Stimulated activated CD4-positive, alpha-beta T cell treated with anti-CD3 and anti-CD28 coated beads, Interleukin-2, amount 100 ng/mL, for 4 hours (primary cell): ENCODE measurements at places on chromosomes 4 and X.

DNA sequence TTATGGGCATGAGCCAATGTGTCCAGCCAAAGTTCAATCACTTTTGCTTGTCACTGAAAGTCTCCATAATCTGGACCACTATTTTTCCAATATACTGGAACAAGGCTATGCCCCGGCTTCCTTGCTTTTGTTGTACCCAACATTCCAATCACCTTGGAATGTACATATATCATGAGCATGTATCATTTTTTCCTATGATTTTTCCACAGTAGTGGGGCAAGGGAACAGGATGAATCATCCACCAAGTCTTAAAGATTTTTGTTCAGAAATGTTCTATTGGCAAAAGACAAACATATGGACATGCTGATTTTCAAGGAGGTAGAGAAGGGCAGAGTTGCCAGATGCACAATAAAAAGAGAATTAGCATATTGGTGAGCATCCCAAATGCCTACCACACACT is 548.1 kb upstream of the INTU start:
- no peak for DNase-seq

DNA sequence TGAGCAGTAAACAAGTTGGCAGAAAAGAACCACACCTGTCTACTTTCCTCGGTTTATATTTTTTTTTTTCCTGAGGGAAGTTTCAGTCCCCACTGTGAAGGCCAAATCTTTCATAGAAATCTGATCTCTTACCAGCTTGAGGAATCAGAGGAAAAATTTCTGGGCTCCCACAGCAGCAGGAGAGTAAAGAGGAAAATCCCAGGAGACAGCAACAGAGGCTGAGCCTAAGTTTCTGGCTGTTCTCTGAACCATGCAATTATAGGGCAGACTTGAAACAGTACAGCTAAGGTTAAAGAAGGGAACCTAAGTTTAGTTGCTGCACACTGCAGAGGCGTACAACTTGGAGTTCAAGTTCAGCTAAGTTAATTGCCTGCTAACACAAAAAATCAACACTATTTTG is 1090.9 kb upstream of the INTU start:
- no peak for DNase-seq

- no peak for DNase-seq
Measured at GRCh38 chr4:172153719-172154118, 340.5 kb downstream of the GALNTL6 start.

DNA sequence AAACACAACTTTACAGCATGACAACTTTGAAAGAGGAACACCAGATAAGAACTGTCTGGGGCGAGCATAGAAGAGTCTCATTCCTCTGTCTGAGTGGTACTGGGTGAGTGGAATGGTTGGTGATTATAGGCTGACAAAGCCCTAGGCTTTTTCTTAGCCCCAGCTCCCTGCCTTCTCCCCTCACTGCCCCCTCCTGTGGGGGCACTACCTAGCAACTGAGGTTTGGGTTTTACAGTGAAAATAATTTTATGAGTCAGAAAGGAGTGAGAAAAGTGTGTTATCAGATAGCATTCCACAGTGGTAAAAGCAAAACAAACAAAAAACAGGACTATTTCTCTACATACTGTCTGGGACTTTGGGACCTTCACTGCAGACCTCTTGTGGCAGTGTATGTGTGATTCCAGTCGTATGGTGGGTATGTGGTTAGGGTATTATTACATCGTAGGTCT is 10.5 kb upstream of the TMEM165 start:
- DNase-seq: no peak

DNA sequence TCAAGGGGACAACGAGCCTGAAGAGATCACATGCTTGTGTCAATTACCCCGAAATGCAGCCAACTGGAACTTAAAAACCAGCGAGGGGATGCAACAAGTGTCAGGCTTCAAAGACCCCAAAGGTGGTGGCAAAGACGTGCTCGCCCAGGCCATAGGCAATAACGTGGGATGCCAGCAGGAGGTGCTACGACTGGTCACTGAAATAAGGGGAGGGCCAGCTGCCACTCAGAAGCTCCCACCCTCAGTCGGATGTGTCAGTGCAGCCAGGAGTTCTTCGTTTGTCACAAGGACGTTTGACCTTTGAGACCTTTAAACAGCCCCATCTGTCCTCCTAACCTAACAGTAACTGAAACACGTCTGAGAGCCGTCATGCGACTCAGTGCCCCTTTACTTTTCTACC is 556.8 kb upstream of the PCDH10 start:
- DNase-seq: no peak

DNA sequence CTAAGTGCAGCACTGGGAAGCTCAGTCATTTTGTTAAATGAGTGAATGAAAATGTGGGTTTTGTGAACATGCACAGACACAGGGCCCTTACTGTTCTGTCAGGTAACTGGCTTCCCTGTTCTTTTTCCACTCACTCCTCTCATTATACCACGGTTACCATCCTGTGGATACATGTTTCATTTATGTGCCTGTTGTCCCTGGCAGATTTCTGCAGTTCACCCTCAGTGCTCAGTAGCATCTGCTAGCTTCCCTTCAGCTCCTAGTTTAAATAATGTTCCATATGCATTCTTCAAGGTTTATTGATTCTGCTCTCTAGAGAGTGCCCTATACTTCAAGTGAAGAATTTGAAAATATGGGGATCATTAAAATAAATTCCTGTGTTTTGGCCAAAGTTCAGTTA is 1634.3 kb upstream of the ADGRL3 start:
- no peak for DNase-seq

DNA sequence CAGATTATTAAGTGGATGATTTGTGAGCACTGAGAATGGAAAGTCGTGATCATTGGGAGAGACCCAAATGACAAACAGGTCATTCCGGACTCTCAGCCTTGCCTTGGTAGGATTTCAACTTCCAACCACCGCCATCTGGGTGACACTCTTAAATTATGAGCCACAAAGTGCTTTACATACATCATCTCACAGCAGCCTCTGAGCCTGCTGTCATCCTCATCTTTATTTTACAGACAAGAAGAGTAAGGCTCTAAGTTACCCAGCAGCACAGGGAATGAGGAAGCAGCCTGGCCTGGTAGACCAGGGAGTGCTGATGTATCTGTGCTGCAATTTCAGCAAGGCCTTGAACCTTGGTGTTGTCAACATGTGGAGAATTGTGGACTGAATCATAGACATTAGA is 105.8 kb upstream of the TRIM2 start:
- no peak for DNase-seq

DNA sequence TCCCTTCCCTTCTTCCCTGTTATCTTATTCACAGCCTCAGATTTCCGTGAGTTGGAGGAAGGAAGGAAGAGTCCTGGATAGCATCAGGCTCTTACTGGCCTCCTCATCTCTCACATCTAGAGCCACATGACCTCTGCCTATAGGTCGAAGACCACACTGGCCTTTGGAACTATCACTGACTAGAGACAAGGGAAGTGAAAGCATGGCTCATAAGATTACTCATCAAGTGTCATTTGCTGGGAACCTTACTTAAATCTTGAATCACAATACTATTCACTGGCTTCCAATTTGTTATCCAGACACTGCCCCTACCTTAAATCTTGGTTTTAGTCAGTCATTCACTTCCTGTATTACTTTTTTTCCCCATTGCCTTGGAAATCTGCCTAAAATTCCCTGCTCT is 61.6 kb upstream of the MTMR8 start:
- DNase-seq: no peak

DNA sequence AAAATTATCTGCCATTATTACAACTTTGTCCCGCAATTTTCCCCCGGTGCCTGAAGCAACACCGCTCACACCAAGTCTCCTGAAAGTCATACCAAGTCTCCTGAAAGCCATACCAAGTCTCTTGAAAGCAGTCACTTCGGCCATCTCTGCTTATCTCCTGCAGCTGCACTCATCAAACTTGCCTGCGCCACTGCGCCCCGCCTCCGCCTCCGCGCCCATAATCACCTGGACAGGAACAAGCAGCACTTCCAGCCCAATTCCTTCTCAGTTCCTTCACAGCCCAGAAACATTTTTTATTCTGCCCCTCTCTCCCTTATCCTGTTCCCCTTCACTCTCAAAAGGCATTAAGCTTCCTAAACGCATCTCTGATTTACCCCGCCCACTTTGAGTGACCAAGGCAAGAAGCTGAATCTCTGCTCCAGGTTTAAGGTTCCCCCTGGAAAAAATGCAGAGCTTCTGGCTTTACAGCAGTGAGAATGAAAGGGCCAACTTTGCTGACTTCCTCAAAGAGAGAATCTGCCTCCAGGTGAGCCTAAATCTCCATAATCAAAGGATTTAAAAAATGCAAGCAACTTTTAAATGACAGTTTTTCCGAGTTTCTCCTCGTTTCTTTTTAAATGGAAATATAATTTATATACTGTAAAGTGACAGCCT is 7.7 kb downstream of the GPR50 start:
- DNase-seq: no peak

- DNase-seq: no peak
Measured at GRCh38 chrX:151870602-151871001, 42.1 kb upstream of the MAGEA4 start.

DNA sequence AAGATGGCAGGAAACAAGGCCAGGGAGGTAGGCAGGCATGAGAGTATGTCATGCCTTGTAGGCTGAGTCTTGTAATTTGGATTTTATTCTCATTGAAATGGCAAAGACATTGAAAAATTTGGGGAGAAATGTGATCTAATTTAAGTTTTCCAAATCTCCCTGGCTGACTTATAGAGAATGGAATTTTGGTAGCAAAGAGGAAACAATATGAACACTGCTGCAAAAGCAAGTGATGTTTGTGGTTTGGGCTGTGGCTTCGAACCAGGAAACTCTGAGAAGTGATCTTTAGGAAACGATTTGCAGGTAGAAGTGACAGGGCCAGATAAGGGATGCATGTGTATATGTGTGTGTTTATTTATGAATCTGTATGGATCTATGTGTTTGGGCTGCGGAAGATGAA is 35.6 kb downstream of the ARSJ start:
- no peak for DNase-seq

DNA sequence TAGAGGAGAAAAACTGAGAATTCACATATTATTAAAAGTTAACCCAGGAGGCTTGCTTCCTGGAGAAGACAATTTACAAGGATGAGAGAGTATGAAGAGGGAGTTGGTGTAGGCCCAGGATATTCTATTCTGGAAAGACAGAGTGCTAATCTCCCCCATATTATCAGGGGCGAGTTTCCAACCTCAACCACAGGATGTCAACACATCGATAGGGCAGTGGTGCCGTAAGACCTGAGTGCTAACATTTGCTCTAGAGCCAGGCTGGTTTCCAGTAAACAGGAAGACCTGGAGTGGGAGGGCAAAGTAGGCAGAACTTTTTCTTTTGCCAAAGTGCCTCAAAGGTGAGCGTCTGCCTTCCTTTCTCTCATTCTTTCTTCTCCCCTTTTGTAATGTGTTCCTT is 2.8 kb upstream of the AWAT1 start:
- no peak for DNase-seq

- DNase-seq: no peak
Measured at GRCh38 chr4:10011885-10012284, 9.4 kb downstream of the SLC2A9 start.

DNA sequence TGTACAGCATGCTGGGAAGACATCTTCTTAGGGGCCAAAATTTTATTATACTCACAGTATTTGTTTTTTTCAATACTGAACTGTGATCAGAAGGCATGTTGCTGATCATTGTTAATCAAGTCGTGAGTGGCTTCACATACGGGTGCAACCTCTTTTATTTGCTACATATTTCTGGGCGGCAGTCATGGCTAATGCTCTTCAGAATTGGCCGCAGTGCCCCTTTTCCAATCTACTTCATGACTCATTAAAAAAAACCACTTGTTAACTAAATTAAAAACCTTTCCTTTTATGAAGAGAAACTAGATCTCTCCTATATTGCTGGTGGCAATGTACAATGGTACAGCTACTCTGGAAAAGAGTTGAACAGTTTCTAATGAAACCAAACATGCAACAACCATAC is 101.5 kb upstream of the C1GALT1C1 start:
- DNase-seq: no peak

DNA sequence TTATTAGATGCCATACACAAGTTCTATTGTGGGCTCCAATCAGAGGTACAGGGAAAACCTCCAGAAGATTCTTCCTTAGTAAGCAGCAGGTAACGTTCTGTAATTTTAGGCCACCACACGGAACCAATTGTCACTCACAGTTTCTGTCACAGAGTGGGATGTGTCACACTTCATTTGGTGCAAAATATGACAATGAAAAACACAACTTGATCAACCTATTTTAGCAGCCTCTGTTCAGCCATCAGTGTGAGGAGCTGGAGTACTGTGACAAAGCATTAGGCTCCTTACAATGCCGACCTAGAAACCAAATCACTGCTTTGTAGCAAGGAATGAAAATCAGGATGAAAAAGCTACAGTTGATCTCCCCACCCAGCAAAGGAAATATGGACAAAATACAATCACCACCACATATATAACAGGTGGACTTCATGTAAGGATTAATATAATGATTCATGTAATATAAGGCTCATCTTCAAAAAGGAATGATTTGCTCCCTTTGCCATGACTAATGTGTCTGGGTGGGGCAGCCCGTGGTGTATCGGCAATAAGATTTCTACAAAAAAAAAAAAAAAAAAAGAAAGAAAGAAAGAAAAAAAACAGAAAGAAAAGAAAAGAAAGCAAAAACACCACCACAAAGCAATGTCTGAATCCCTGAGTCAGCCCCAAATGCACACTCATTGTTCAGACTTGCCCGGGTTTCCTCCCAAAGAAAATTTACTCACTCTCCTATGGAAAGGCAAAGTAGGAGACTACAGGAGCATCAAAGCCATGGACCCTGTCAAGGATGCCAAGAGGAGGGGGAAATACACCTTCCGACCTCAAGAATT is 36.0 kb downstream of the SLC9A7 start:
- DNase-seq: no peak

DNA sequence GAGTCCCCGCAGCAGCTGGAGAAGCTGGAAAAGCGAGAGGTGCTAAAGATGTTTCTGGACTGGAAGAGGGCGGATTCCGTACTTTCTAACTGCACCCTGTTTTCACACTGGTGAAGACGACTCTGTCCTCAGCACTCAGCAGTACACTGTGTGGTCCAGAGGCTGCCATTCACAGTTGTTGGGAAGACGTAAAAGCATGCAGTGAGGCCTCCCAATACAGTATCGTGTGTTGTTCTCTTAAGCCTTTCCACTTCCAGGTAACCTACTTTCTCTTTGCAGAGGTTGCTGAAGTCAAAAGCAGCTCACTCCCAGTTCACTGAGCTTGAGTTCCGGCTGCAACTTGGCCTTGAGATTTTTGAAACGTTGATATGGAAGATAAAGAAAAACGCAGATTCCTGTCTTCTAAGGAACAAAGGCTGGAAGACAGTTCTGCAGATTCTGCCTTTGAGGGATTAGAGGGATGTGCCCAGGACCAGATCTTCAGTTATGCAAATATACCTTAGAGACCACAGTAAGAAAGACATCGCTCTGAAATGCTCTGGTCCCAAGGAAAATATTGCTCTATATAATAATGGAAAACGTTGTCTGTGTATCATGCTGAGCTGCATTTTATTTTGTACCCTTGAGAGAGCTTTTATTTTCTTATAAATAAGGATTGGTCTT is 540.9 kb downstream of the TRIML1 start:
- no peak for DNase-seq

DNA sequence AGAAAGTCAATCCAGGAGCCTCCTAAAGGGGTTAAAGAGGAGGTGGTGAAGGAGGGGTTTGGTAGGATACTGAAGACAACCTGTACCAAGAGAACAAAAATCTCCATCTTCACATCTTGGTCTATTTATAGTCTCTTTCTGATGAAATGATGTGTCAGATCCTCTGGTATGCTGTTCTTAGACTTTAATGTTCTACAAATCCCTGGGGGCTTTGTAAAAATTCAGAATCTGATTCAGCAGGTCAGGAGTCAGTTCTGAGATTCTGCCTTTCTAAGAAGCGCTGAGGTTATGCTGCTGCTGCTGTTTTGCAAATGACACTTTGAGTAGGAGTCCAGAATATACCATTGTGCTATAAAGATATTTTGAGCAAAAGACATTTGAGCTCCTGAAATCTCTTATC is 172.9 kb upstream of the GLRA2 start:
- DNase-seq: no peak

GRCh38 chr4:14529653-14530052 is 472.6 kb upstream of the CPEB2 start:
- no peak for DNase-seq
